ENCODE measurements at places on chromosomes 12 and 14.

GRCh38 chr12:47193066-47193465, 113.3 kb upstream of the AMIGO2 start:
- DNase-seq, result no peak

GRCh38 chr12:107536613-107537012, 149.0 kb upstream of the PWP1 start:
- no peak for DNase-seq

DNA sequence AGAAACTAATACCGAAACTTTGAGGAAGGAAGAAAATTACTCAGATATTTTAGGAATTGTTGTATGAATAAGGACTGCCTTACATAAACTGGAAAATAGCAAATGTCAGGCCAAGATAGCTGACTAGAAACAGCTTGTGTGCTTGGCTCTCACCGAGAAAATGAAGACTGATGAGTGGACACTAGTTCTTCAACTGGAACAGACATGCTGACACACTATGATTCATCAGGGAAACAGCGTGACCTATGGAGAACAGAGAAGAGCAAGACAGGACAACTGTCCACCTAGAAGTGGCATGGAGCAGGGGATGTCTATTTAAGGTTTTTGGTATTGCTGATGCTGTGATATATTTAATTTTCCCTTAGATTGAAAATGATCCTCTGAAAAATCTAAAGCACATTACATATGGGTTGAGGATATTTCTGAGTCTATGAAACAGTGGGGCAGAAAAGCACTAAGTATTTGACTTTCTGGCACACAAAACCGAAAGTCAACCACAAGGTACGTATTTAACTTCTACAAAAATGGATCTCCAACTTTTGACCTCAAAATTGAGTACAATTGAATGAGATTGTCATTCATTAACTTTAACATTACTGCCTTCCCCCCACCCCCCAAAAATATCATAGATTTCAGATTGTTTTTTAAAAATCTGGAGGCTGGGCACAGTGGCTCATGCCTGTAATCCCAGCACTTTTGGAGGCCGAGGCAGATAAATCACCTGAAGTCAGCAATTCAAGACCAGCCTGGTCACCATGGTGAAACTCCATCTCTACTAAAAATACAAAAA, 863.2 kb downstream of the LRFN5 start:
- DNase-seq, result no peak

DNA sequence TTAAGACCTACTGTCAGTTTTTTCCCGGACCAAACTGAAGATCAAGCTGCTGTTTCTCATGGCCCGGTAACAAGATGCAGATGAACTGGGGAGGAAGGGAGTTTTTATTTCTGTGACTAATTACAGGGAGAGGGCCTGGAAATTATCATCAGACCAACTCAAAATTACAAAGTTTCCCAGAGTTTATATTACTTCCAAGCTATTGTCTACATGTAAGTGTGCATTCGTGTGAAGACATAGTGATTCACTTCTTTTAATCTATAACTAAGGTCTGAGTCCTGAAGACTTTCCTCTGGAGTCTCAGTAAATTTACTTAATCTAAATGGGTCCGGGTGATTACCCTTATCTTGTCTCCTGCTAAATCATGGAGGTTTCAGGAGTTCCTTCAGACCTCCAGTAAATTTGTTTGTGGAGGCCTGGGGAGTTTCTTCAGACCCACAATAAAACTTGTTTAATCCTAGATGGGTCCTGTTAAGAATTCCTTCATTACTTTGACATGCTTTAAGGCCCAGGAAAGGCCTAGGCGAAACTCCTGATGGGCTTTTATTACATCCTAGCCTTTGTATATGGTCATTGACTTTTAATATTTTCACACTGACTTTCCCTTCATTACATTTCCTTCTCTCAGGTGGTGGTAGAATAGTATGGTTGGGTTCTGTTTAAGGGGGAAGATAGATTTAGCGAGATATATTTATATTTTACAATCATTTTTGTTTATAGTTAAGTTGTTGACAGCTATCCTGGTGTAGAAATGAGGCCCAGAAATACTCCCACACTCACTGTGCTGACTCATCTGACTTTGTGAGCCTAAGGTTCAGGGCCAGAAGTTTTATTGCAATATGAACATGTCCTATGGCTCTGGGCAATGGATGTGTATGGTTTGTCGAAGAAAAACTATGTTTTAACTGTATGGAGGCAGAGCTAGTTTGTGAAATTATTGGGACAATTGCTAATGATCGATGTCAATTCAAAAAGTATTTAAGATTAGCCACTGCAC, 627.0 kb upstream of the FBXO33 start:
- no peak for DNase-seq

- peak; percentile 37 for DNase-seq
These were observed 115.9 kb upstream of the TMPO start for GRCh38 chr12:98399532-98399931.

DNA sequence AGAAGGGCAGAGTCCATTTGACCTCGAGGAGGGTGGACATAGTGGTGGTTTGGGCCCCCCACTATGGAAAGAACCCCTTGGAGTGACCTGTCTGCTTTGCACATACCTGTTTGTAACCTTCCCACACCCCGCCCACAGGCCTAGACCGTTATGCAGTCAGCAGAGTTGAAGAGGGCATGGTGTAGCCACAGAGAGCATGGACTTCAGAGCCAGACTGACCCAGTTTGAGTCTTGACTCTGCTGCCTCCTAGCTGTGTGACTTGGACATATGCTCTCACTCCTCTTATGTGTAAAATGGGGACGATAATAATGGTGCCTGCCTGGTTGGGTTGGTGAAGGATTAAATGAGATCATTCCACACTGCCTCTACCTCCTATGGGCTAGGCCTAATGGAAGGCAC, 40.9 kb upstream of the NOS1 start:
- DNase-seq, result no peak

GRCh38 chr14:36940476-36940875, 231.9 kb downstream of the SLC25A21 start:
- DNase-seq, result no peak

GRCh38 chr14:72600551-72601330, 293.2 kb downstream of the DPF3 start:
- DNase-seq, result no peak

DNA sequence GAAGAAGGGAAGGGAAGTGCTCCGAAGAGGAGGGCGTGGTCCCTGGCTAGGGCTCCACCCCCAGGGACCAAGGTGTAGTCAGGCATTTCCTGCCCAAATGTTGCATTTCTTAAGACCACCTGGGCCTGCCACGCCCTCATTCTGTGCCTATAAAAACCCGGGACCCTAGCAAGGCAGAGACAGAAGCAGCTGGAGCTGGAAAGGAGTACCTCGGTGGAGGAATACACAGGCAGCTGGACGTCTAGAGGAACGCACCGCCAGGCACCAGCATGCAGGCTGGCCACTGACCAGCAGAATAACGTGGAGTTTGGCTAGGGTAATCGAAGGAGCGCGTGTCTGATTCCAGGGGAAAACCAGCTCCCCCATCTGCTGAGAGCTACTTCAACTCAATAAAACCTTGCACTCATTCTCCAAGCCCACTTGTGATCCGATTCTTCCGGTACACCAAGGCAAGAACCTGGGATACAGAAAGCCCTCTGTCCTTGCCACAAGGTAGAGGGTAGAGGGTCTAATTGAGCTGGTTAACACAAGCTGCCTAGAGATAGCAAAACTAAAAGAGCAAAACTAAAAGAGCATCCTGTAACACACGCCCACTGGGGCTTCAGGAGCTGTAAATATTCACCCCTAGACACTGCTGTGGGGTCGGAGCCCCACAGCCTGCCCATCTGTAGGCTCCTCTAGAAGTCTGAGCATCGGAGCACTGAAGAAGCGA, 21.0 kb downstream of the CFL2 start:
- peak; percentile 20 for DNase-seq

DNA sequence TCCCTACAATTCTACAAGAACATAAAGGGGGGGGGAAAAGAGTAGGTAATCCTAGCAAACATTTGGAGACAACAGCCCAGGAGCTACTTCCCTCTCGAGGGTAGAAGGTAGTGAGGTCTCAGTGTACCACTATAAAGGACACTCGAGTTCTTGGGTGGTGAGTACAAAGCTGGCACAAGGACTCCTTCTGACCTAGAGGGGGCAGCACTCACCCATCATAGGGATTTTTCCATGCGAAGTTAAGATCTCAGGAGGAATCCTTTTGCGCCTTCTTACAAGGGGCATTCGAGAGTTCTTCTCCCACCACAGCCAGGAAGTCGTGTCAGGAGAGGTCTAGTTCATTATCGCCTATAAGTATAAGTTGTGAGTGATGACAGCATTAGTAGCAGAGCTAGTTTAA, 200.2 kb upstream of the RBM19 start:
- DNase-seq, result peak; percentile 61

- DNase-seq, result no peak
These were observed 3.5 kb downstream of the VWF start for GRCh38 chr12:6120796-6121473.

GRCh38 chr12:64556231-64556630, 54.1 kb upstream of the RASSF3 start:
- no peak for DNase-seq

DNA sequence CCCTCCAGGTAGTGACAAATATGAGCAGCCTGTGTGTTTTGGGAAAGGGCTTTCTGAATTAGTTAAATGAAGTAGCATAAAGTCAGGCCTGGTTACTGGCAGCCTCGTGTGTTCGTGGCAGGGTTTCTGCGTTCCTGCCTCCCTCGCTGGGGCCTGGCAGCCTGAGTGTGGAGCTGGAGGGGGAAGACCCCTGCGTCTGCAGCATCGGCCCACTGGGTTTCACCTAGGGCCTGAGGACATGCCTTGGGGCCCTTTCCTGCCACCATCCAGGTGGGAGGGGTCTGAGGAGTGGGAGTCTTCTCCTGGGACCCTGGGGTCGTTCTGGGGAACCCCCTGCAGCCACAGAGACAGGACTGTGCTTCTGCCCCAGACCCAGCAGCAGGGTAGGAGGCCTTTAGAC, 20.4 kb upstream of the AMN start:
- no peak for DNase-seq

GRCh38 chr14:42862114-42862513, 1255.4 kb downstream of the LRFN5 start:
- no peak for DNase-seq

- DNase-seq, result no peak
These were observed 27.9 kb upstream of the DICER1 start for GRCh38 chr14:95185033-95185766.

GRCh38 chr14:22536853-22537338, 52.1 kb downstream of the DAD1 start:
- no peak for DNase-seq

DNA sequence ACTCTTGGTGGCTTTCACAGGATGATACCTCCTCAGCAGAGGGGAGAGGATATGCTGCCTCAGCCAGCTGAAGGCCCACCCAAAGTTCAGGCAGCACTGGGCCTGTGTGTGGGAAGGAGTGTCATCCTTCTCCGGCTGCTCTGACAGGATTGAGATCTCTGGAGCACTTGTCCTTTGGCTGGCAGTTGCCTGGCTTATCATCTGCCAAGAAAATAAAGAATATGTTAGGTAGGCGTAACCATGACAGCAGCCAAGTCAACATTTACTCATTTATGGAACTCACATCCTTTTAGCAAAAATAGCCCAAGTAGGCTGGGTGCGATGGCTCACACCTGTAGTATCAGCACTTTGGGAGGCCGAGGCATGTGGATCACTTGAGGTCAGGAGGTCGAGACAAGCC, 68.5 kb downstream of the PPFIBP1 start:
- DNase-seq, result no peak

- no peak for DNase-seq
These were observed 50.1 kb downstream of the GOLGA5 start for GRCh38 chr14:92844204-92844603.

DNA sequence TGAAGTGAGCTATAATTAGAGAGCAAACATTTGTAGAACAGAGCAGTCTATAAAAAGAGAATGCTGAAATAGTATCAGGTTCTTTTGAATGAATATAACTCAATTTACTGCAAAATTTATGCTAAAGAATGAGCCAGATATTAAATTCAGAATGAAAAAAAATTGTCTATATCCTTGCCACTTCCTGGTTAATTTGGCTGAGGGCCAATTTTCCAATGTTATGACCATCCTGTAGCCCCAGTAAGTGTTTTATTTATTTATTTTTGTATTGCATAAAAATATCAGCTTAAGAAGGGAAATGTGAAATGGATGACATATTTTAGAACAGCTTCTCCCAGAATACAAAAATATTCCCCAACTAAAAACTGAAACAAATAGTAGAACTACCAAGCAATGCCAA, 263.4 kb downstream of the SOX5 start:
- DNase-seq, result no peak

DNA sequence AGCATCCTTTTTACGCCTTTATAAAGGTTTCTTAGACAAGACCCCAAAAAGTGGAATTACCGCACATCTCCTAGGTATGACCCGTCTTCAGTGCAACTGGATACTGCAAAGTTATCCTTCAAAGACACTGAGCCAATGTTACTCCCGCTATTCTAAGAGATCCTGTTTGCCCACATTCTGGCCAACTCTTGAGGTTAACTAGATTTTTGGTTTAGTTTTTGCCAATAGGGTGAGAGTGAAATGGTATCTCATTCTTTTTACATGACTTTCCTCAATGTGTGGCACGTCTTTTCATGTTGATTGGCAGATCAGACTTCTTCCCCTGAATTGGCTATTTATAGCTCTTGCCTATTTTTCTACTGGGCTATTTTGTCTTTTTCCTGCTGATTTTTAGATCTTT, 347.2 kb downstream of the MED13L start:
- DNase-seq, result no peak

DNA sequence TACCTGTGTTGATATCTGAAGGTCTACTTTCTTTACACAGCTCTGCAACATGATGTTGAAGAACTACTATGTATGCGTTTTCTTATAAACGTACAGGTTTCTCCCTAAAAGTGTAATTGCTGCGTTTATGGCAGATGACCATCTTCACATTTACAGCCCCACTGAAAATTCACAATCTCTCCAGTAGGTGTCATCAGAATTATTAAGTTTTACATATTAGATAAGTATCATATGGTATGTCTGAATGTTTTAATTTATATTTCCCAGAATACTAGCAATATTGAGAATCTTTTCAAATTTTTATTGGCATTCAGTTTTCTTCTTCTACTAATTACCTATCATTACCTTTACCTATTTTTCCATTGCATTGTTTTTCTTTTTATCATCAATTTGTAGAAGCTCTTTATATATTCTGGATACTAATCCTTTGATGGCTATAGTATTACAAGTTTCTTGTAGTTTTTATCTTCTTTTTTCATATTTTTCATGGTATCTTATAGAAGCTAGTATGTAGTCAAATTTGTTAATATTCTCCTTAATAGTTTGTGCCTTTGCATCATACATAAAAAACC, 123.5 kb downstream of the CAPZA3 start:
- DNase-seq, result no peak

GRCh38 chr14:21874946-21875345, 201.3 kb upstream of the OR4E1 start:
- no peak for DNase-seq

- DNase-seq, result no peak
These were observed 314.3 kb downstream of the TRHDE start for GRCh38 chr12:72586456-72586855.

GRCh38 chr12:291153-291723, 28.6 kb upstream of the SLC6A13 start:
- DNase-seq, result no peak

DNA sequence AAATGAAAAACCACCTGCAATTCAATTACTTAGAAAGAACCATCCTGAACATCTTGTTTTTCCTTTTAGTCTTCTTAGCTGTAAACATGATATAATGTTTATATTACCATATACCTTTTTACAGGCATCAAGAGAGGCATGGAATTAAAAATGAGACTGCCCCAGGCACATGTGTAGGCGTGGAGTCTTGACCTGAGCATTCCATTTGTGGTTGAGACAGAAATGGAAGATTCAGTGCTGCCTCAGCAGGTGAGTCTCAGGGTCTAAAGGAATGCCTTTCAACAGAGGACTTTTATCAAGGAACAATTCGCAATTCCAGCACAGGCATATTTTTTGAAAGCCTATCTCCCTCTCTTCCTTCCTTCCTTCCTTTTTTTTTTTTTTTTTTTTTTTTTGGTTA, 8.0 kb upstream of the NANOGNB start:
- no peak for DNase-seq
